Hematopoietic multipotent progenitor cell treated with erythropoietin and hydrocortisone succinate and interleukin-3 and kit ligand, for 4 days (in vitro differentiated cells): ENCODE measurements at places on chromosomes 2 and 18.

GRCh38 chr2:111665551-111666116 lies 218.4 kb downstream of the ANAPC1 start:
- DNase-seq = no peak

DNA sequence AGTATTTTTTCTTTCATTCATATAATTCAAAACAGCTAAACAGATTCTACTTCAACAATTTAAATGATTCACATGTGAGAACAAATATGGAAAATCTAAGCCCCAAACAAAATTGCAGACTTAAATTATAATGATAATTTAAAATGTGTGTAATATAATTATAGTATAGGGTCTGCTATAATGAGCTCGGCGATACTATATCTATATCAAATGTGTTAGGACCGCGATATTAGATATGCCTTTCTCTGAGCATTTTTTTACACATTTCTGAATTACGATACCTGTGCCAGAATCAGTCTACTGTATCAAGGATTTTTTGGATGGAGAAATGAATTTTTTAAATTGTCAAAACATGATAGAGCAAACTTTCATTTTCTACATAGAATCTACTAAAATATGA lies 808.8 kb upstream of the POU3F3 start:
- no peak for DNase-seq

DNA sequence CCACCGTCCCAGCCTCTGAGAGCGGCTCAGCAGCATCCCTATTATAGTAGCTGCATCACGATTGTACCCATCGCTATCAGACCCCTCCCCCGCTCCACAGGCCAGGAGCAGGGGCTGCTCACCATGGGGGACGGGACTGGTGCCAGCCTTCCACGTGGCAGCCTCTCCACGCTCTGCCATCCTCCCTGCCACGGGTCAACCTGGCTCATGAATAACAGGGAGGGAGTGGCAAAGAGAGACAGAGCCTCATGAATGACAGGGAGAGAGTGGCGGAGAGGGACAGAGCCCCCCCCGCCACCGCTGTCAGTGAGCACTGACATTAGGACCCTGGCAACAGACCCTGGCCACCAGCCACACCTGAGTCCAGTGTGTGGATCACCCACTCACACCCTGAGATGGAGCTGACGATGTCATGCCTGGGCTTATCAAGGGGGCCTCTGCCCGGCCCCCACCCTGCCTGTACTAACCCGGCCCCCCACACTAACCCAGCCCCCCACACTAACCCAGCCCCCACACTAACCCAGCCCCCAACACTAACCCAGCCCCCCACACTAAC lies 16.9 kb downstream of the CROCC2 start:
- DNase-seq = no peak

DNA sequence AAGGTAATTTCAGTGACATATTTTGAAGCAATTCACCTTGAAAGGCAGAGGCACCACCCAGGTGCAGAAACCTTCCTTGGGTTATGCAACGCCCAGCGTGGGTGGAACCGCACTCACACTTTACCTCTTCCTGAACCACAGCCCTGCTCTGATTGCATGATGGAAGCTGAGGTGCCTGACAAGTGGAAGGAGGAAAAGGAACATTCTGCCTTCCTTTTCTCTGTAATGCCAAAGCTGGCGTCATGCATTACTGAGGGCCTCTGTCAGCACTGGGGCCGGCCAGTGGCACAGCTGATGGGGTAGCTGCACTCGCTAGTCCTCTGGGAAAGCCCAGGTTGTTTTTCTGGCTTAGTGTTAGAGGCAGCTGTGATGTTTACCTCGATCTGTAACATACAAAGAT lies 266.5 kb downstream of the NEDD4L start:
- no peak for DNase-seq

GRCh38 chr2:85935746-85936208 lies 47.0 kb upstream of the ST3GAL5 start:
- no peak for DNase-seq
